Stimulated activated CD4-positive, alpha-beta T cell treated with anti-CD3 and anti-CD28 coated beads, TNF-alpha, amount 100 ng/mL, for 48 hours (primary cell): ENCODE measurements at places on chromosomes 16 and 17.

- no peak for DNase-seq
Observed at GRCh38 chr17:269616-270514, 82.7 kb downstream of the RPH3AL start.

DNA sequence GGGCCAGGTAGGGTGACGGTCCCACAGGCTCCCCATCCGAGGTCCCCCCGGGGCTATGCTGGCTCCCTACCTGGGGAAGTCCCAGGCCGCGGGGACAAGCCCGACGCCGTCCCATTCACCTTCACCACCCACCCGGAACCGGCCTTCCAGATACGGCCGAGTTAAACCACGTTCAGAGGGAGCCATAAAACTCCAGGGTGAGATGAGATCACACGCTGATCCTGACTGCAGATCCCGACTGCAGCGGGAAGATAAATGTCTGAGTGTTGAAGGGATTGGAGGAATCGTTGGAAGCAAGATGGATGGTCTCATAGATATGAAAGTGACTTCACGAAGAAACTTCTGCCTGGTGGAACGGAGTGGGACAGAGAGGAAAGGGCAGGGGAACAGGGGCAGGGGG lies 13.6 kb upstream of the C1QTNF8 start:
- no peak for DNase-seq

DNA sequence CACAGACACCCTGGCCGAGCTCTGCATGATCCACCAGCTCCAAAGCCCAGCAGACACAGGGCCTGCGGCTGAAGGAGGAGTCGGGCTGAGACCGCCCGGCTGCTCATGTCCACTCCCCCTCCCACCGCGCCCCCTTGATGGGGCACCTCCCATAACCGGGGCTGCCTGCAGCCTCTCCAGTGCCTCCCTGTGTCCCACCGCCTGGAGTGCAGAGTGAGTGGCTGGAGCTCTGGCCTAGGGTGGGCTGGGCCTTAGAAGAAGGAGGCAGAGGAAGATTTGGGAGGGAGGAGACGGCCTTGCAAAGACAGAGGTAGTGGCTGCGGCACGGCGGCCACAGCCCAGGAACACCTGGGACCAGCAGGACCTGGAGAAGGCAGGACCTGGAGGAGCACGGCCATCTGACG lies 4.0 kb downstream of the CBFA2T3 start:
- DNase-seq = no peak

GRCh38 chr16:89744813-89745212 lies 23.5 kb downstream of the ZNF276 start:
- no peak for DNase-seq

GRCh38 chr17:66791347-66791746 lies 43.6 kb upstream of the CACNG5 start:
- no peak for DNase-seq

DNA sequence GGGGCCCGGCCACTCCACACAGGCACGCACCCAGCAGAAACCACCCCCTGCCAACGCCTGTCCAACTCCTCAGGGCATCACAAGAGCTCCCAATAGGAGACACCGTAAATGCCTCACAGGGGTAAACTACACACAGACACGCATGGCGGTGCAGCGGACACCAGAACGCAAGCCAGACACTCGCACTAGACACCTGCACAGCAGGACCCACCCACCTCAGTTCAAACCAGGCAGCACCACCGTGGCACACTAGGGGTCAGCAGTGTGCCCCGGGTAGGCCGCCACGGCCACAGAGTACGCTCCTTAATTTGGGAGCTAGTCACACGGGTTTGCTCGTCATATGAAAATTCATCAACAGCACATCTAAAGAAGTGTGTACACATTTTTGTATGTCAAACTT lies 3.4 kb downstream of the SLC38A10 start:
- peak; percentile 67 for DNase-seq

GRCh38 chr17:56887105-56887504 lies 26.7 kb downstream of the TRIM25 start:
- DNase-seq = no peak

- DNase-seq = no peak
Observed at GRCh38 chr16:85026703-85027102, 892 bp upstream of the KIAA0513 start.

GRCh38 chr17:5772720-5773119 lies 188.4 kb upstream of the NLRP1 start:
- DNase-seq = no peak

GRCh38 chr17:5434984-5435383 lies 4.0 kb downstream of the C1QBP start:
- DNase-seq = no peak

DNA sequence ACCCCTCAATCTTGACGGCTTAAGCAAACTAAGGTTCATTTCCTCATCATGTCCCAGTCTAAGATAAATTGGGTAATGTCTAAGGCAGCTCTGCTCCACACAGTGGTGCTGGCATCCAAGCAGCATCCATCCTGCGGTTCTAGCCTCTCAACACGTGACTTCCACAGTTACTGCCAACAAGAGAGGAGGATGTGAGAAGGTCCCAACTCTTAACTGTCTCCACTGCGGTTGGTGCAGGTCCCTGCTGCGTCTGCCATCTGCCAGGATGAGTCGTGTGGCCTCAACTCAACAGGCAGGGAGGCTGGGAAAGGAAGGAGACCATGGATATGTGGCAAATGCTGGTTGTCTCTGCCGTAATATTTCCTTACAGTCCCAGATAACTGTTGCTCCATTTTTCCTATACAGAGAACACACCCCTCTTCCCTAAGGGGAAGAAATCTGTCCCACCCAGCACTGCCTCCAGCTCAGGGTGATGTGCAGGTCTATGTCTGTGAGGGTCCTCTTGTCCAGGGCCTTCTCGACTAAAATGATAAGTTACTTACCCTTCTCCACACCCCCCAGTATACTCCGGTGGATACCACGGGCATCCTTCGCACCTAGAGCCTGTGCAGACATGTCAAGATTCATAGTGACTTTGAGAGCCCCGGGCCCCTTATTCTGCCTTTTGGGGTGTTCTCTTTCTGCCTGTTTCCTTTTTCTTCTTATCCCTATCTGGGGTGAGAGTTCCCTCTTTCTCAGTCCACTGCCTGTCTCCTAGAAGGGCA lies 64.7 kb downstream of the KCNJ18 start:
- DNase-seq = no peak

DNA sequence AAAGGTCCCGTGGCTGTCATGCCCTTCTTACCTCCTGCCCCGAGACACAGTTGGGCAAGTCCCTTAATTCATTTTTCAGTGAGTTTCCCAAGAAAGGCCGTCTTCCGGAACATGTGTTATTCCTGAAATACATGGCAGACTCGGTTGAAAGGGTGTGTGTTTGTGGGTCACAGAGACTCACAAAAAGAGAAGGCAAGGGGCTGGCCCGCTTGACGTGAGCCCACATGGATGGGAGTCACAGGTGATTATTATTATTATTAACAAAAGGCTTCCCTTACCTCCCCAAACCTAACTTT lies 34.1 kb upstream of the CCR7 start:
- DNase-seq = no peak

GRCh38 chr17:80760511-80760911 lies 215.9 kb downstream of the RPTOR start:
- DNase-seq = no peak

GRCh38 chr16:56363781-56364565 lies 61.4 kb downstream of the AMFR start:
- no peak for DNase-seq

DNA sequence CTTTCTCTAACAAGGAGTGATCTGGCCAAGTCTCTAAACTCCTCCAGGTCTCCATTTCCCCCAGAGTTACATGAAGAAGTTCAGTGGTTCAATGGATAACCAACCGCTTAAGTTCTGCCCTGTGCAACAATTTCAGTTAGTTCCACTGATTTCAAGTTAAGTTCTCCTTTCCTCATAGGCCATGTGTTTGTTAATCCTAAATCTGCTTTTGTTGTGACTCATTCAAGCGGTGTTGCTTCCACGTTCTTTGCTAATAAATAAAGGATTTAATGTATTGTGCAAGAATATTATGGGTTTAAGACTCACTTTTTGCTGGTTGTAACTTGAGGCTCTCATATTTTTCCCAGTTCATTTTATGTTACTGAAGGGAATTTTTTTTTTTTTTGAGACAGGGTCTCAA lies 36.3 kb downstream of the GNA13 start:
- DNase-seq = no peak

DNA sequence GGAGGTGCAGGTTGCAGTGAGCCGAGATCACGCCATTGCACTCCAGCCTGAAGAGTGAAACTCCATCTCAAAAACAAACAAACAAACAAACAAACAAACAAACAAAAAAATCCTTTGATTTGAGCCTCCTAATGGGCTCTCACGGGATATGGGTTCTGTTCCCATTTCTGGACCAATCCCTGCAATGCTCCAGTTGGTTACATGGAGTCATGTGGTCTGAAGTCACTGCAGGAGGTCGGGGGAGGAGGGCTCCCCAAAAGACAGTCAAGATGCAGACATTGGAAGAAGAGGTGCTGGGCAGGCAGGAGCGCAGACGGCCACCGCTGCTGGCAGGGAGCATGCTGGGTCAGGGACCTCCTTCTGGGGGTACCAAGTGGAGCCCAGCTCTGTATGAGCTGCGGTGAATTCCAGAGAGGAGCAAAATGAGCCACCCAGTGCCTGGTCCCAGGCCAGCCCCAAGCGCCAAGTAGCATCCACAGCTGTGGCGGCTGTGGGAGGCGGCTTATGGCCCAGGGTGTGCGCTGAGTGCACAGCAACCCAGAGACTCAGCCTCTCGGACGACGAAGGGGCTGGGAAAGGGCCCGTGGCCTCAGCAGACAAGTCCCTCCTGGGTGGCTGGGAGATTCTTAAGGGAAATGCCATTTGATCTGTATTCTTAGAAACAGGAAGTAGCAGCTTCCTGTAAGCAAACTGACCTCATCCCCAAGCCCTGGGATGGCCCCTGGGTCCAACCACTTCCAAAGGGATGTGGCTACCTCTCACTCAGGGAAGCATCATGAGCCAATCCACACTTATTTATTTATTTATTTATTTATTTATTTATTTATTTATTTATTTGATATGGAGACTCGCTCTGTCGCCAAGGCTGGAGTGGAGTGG lies 19.6 kb upstream of the ATP2A3 start:
- no peak for DNase-seq

DNA sequence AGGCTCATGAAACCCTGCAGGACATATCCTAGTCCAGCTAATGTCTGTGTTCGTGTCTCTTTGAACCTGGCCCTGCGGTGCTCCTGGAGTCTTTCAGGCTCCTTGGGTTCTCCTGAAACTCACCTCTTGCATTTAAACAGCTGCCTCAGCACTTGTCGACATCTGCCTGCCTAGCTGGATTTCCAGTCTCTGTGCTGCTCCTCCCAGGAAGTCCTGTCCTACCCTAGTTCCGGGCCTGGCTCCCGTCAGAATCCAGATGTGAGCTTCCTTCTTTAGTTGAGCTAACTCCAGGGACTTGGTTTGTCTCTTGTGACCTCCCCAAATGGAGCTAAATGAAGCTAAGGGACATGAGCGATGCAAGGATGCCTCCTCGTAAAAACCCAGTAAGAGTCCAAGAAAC lies 155.2 kb upstream of the PIRT start:
- DNase-seq = no peak

DNA sequence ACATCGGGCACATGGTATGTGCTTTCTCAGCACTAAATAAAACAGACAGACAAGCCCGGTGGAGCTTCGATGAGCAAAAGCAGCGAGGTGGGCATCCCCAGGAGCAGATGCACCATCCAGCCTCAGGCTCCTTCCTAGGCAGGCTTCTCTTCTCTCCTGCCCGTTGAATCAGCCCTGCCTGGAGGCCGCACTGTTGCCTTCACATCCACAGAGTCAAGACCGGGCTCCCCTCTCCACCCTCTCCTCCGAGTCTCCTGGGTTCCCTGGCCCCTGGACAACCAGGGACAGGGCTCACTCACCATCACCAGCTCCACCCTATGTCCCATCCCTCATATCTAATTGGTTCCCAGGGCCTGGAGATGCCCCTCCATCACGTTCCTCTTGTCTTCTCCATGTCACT lies 79.7 kb upstream of the RCVRN start:
- DNase-seq = no peak

DNA sequence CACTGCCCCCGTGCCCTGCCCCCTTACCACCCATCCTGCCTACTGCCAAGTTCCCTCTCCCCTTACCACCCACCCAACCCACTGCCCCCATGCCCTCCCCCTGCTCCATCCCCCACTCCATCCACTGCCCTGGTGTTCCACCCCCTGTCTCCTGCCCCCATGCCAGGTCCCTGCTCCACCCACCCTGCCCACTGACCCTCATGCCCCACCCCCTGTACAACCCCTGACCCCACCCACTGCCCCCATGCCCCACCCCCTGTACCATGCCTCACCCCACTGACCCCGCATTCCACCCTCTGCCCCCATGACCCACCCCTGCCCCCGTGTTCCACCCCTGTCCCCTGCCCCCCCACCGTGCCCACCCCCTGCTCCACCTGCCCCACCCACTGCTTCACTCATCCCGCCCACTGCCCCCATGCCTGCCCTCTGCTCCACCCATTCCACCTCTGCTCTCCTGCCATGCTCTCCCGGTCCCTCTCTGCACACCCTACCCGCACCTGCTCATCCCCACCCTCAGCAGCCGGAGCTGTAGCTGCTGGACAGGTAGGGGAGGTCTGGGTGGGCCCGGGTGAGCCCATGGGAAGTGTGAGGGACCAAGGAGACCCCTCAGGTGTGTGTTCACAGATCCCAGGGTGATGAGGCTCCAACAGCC lies 7.4 kb upstream of the FN3KRP start:
- no peak for DNase-seq

DNA sequence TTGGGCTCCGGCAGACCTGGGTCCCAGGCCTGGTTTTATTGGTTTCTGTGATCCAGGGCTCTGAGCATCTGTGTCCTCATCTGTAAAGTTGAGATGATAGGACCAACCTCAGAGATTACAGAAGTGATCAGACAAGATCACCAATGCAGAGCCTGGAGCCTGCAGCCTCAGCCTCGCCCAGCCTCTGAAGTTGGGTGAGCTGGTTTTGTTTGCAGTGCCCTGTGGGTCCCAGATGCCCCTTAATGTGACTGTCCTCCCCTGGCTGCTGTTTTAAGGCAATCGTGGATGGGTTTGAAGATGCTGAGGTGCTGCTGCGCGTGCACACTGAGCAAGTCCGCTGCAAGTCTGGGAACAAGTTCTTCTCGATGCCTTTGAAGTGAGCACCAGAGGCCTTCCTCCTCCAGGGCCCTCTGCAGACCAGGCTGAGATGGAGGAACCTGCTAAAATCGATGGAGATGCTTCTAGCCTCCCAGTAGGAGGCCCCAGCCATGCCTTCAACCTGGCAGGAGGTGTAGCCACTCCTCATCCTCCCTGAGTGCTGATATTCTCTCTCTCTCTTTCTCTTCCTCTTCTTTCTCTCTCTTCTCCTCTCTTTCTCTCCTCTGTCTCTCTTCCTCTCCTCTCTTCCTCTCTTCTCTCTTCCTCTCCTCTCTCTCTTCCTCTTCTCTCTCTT lies 5.6 kb upstream of the MMP15 start:
- no peak for DNase-seq

GRCh38 chr16:66359012-66359411 lies 7.5 kb upstream of the CDH5 start:
- no peak for DNase-seq

GRCh38 chr16:56226187-56226586 lies 34.9 kb downstream of the GNAO1 start:
- DNase-seq = no peak

DNA sequence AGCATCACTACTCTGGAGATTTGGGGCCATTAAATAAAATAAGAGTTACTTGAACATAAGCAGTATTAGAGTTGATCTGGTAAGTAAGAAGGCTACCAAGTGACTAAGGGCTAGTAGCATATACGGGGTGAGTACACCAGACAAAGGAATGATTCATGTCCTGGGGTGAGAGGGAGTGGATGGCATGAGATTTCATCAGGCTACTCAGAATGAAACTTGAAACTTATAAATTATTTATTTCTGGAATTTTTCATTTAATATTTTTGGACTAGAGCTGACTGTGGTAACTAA lies 2.3 kb downstream of the SLFN5 start:
- DNase-seq = no peak

- DNase-seq = no peak
Observed at GRCh38 chr16:12620150-12620549, 183.5 kb downstream of the CPPED1 start.
